CD4-positive, alpha-beta T cell (primary cell): ENCODE measurements at places on chromosomes 5 and 9.

DNA sequence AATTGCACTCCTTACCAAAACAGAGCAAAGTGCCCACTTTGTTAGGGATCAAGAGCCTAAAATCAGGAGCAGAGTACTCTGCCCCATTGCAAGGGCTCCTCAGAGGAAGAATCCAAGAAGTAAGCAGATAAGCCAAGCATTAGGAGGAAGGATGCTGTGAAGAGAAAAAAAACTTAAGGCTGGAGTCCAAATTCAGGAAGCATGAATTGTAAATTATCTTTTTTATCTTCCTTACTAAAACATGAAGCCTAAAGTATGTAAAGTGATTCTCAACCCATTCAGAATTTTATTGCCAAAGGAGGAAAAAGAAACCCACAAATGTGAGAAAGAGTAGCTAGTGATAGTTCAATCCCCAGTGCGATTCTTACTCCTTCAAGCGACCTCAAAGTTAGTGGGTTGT is 523.9 kb downstream of the TAF11L14 start:
- no peak for DNase-seq

DNA sequence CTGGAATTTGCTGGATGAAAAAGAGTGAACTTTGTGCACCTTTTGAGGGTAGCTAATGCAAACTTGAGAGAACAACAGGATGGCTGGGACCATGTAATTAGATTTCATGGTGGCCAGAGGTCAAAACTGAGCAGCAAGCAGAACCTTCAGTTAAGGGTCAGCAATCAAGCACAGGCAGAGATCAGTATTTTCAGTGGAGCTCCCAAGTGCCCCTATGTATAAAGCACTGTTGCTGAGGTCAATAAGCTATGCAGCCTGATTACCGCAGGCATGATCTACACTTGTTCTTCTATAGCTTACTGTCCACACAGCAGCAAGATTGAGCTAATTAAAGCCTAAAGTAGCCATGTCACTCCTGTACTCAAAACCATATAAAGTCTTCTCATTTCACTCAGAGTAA is 62.1 kb upstream of the TMC1 start:
- no peak for DNase-seq

GRCh38 chr9:23375511-23375910 is 450.5 kb downstream of the ELAVL2 start:
- DNase-seq, result no peak

GRCh38 chr5:88509403-88509802 is 240.8 kb upstream of the TMEM161B start:
- no peak for DNase-seq

- no peak for DNase-seq
Observed at GRCh38 chr9:78074385-78075291, 43.0 kb upstream of the GNAQ start.

DNA sequence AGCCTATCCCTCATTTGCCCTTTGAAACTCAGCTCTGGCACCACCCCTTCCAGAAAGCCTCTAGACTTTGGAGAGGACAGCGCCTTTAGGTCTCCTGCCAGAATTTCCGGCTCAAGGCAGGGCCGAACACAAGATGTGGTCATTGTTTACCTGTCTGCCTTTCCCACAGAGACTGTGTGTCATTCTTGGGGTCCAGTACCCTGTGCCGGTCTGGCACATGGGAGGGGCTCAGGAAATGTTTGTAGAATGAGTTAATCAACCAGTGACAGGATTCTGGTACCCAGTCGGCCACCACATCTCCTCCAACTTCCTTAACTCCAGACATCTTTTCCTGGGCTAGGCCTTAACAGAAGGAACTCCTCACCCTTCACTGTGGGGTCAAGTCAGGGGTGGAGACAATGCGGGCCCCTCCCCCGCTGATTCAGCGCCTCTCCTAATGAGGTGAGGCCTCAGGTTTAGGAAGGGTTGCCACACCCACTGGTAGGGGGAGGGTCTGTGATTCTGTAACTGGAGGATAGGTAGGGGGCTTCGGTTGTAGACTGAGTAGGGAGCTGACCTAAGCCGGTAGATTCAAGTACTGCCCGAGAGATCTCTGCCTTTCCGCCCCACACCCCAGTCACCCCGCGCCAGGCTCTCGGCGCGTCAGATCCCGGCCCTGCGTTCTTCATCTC is 29.3 kb downstream of the PCDH1 start:
- peak; percentile 57 for DNase-seq

GRCh38 chr9:37371565-37372464 is 50.7 kb upstream of the GRHPR start:
- no peak for DNase-seq

GRCh38 chr9:2599896-2600295 is 21.7 kb upstream of the VLDLR start:
- DNase-seq, result no peak

DNA sequence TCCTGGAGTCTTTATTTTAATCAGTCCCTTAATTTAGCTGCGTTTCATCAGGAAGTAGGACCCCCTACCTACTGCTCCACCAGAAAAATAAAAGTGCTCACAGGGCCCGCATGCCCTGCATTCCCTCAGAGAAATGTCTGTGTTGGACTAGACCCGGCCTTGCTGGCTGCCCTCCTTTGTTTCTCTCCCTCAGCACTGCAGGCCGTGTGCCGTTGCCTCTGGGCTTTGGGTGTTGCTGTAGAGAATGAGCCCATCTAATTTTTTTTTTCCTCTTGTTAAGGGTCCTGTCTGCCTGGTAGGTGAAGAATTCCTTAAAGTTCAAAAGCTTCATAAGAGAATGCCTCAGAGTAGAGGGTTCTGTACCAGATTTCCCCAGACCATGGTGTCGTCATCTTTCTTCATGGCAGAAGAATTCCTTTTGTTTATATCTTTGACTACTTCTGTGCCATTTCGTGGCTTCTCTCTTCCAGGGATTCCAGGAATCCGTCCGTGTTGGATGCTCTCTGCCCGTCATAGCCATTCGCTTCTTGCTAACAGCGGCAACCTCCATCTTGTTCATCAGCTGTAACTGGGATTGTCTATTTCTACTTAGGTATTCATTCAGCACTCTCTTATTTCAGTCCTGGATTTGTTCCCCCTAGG is 49.8 kb upstream of the ANGPTL2 start:
- no peak for DNase-seq

GRCh38 chr9:84517026-84517425 is 152.5 kb upstream of the NTRK2 start:
- no peak for DNase-seq

DNA sequence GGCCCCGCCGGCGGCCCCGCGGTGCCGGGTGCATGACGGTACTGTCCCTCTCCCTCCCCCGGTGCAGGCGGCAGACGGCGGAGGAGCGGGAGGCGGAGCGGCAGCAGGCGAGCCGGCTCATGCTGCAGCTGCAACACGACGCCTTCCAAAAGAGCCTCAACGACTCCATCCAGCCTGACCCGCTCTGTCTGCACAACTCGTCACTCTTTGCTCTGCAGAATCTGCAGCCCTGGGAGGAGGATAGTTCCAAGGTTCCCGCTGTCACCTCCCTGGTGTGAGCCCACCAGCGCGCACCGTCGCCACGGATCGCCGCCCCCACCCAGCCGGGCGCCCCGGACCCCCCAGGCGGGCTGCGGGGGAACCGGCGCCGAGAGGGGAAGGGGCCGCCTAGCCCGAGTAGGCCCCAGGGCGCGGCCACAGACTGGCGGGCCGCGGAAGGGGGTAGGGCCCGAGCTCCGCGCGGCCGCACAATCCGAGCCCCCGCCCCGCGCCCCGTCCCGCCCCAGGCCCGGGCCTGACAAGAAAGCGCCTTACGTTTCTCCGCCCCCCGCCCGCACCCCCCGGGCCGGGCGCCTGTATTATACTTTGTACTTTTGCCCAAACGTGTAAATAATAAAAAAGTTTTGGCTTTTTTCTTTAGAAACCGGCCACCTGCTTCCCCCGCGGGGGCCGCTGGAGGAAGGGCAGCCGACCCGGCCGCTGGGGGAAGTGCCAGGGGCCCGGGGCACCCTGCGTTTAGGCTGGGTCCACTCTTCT is 2.5 kb downstream of the TLX3 start:
- no peak for DNase-seq

DNA sequence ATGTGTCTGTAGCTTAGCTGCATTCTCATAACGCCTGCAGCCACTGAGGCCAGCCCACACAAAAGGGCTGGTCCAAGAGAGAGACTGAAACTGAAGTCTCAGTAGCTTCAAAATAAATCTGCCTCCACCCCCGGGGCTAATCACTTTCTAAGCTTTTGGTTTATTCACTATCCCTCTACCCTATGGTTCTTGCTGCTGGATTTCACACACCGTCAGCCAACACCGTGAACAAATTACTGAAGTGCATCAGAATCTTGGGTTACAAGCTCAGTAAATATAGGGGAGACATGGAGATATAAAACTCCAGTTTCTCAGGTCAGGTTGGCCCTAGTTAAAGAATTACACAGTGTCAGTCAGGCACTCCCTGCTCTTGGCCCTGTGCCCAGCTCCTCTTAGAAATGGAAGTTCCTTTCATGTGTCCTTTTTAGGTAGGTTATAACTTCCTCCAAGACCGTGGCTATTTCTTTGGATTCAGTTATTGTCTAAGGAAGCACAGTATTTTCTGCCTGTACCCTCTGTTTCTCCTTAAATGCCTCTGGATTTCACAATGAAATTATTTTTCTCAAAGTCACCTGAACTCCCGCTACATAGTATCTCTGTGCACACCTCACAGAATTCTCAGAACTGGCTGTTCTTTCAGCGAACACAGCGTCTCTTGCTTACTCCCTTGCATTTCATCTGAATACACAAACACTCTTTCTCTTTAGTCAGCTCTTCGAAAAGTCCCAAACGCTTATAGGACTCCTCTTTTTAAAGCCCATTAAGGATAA is 112.5 kb downstream of the FAM174A start:
- peak; percentile 1 for DNase-seq

DNA sequence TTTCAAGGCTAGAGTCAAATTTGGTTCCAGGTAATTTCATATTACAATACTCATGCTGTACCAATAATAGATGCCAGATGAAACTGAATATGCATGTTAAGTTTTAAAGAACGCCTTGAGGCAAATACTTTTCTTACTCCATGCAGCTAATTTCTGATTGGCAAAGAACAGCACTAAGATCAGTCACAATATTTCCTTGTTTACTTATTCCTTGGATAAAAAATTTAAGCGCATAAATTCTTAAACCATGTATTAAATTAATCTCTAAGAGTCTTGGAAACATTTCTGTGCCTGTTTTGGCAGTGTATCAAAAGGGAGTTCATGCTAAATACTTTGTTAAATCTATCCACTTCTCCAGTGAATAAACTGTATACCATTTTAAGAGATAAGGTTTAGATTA is 173.5 kb downstream of the SLC12A2 start:
- DNase-seq, result no peak

- no peak for DNase-seq
Observed at GRCh38 chr9:19208653-19209052, 21.8 kb upstream of the DENND4C start.

GRCh38 chr5:10838038-10838437 is 77.0 kb upstream of the DAP start:
- DNase-seq, result no peak

DNA sequence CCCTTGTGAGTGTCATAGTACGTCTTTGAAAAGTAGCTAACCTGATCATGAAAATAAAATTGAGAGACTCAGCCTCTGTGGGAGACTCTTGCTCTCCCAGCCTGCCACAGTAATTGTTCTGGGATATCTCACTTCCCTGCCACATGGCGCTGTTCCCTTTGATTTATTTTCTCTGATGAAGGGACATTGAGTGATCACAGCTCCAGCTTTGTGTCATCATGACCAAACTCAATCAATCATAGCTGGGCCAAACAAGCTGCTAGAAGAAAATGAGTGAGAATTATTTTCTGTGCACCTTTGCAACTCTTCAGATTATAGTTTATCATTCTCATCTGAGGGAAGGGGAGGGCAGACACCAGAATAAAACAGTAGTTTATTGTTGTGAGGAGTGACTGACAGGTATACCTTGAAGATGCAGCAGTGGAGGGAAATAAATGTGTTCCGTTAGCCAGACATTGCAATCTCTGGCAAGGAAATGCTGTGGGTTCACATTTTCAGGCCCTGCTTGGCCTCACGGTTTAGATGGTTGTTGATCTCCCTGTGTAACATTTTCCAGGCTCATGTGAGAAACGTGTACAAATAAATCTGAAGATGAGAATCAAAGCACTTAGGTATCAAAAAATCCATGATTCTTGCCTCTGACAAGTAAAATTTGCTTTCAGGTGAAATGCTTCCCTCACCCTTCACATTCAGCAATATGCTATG is 174.7 kb upstream of the FBXL17 start:
- DNase-seq, result no peak

DNA sequence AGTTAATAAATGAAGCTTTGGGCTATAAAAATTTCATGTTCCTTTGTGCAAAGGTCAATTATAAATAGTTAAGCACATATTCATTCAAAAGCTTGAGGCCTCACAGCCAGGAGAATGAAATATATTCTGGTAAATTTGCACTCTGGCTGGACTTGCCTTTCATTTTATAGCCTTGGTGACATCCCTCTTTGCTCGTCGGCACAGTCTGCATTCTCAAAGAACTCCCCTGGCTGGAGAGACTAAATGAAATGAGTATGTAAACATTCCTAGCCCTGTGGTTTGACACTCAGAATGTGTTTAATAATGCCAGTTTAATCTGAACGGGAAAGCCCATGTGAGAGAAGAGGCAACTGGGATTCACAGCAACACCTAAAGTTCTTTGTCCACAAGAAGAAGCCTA is 285.6 kb downstream of the BRINP1 start:
- DNase-seq, result no peak
